NCI-H2171 (cell line): ENCODE measurements at places on chromosomes 3 and 15.
A peak's percentile ranks its signal among the peaks of the same experiment; 100 is the strongest.

DNA sequence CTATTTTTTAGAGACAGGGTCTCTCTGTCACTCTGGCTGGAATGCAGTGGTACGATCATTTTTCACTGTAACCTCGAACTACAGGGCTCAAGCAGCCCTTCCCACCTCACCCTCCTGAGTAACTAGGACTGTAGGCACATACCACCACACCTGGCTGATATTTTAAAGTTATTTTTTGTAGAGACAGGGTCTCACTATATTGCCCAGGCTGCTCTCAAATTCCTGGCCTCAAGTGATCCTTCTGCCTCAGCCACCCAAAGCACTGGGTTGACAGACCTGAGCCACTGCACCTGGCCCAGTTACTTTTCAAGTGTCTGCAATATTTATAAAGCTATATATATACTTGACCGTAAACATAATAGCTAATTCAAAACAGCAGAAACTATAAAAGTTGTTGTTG lies 75.0 kb downstream of the PIAS1 start:
- DNase-seq: no peak

DNA sequence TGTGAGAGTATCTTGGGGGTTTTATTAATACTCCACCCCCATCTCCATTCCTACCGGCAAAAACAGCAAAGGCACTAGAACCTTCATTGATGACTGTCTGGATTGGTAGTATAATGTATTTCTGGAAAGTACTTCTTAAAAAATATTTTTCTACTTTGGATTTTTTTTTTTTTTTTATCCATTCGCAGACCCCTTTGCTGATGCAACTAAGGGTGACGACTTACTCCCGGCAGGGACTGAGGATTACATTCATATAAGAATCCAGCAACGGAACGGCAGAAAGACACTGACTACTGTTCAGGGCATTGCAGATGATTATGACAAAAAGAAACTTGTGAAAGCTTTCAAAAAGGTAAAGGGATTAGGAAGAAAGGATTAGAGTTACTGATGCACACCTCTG lies 1.2 kb downstream of the EIF1B start:
- DNase-seq: no peak

DNA sequence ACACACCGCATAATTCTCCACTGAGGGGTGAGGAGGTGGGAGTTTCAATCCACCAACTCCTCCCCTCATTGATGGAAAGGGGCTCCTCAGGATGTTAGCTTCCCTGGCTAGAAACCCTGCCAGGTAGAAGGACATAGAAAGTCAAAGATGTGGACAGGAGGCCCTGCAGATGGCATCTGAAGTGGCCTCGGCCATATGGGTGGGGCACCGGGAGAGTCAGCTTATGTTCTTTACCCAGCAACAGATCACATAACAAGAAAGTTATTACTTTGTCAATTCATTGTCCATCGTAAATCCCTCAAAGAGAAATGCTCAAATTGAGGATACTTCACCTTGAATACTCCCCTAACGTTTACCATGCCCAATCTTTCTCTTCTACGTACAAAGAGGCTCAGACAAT lies 97.3 kb upstream of the ARHGEF3 start:
- DNase-seq: no peak

GRCh38 chr3:18424213-18424728 lies 868 bp downstream of the SATB1 start:
- no peak for DNase-seq

- no peak for DNase-seq
These were observed 615.0 kb upstream of the AGTR1 start for GRCh38 chr3:148082506-148083280.

DNA sequence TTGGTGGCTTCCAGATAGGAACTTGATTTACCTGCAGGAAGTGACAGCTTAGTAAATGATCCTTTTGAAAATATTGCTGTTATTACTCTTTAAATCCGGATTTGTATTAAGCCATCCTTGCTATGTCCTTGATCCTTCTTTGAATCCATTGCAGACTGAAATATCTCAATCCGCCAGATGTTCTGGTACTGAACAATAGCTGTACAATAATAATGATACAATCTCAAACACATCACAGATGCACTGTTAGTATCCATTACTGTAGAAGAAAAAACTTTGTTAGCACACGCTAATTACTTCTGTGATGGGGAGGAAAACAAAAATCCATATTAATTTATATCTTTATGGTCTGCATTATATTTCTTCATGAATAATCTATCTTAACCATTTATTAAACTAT lies 202.3 kb downstream of the CNTN4 start:
- no peak for DNase-seq

- DNase-seq: no peak
These were observed 4.1 kb downstream of the RASGRP1 start for GRCh38 chr15:38560456-38560926.

GRCh38 chr3:146431240-146431639 lies 38.1 kb downstream of the PLSCR2 start:
- DNase-seq: no peak

DNA sequence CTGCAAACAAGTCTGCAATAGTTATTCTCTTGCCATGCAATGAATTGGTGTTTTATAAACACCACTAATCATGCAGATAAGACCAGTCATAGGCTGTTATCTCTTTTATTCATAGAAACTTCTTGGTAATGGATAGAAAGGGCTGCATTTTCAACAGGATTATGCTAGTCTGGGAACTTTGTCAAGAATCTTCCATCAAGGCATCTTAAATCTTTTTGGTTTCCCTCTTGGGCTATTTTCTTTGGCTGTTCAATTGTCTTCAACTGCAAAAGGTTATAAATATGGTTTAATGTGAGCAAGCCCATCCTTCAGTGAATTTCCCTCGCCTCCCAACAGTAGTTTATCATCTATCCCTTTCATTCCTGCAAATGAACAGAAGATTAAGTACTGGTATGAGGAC lies 59.0 kb upstream of the MINAR1 start:
- DNase-seq: no peak

DNA sequence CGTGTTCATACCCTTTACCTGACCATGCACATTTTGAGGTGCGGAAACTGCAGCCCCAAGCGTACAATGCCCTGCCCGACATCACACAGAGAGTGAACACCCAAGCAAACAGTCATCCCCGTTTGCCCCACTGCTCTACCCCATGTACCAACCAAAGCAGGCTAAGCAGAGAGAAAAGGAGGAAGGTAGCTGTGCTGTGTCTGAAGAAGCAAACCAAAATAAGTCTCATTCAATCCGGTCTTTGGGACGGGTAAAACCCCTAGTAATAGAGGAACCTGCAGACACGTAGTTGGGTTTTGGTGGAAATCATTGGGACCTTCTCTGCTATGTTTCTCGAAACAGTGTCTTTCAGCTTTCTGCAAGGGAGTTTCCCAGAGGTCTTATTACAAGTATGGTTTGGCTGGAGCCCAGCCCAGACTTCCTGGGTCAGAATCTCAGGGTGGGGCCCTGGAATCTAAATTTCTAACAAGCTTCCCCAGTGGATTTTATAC lies 164.6 kb upstream of the HES1 start:
- DNase-seq: no peak

GRCh38 chr3:198028718-198029117 lies 68.7 kb downstream of the LMLN start:
- DNase-seq: no peak

- no peak for DNase-seq
These were observed 32.9 kb downstream of the IL16 start for GRCh38 chr15:81229586-81229985.

GRCh38 chr3:14949126-14949525 lies 1.7 kb downstream of the NR2C2 start:
- DNase-seq: no peak

DNA sequence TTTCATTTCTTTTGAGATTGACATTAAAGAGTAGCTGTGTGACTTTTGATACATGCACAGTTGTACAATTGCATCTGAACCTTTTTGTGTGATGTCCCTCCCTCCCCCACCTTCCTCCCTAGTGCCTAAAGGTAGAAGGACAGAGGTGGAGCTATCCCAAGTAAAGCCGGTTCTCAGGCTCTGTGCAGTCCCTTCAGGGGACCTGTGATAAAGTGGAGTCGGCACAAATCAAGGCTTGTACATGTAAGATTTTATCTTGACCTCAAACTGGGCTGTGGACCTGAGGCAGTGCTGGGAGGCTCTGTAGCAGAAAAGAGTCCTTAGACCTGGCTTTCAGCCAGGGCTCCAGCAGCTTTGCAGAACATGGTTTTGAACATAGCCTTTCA lies 55.5 kb upstream of the CMTM7 start:
- no peak for DNase-seq

GRCh38 chr15:75061272-75061671 lies 37.9 kb downstream of the PPCDC start:
- DNase-seq: no peak

DNA sequence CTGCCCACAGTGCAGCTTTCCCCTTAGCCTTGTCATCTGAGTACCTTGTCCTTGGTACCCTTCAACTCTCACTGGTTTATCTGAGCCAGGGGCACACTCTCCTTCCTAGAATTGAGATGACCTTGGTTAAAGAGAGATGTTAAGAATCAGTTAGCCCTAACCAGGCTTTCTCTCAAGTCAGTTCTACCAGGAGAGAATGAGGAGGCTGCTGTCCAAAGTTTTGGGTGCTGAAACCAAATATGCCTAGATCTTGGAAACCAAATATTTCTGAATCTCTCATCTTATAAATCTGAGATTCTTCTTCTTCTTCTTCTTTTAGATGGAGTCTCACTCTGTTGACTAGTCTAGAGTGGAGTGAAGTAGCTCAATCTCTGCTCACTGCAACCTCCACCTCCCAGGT lies 12.0 kb upstream of the CTXND1 start:
- no peak for DNase-seq

- DNase-seq: no peak
These were observed 1.0 kb upstream of the MGA start for GRCh38 chr15:41659190-41659589.

GRCh38 chr3:13496879-13497278 lies 16.8 kb downstream of the HDAC11 start:
- no peak for DNase-seq

DNA sequence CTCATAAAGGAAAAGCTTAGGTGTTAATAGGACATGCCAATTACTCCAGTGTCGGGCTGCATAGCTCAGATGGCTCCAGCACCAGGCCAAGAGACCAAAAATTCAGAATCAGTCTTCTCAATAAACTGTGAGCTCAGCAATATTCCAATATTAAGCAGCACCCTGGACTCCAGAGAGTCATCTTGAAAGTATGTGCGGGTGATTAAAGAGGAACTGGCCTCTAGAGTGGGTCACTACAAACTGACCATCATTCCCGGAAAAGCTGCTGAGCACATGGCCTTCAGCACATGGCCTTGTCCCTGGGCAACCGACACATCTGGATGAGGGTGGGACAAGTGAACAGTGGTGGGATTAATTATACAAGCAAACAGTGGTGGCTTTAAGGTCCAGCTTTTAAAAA lies 59.0 kb downstream of the MAGI1 start:
- no peak for DNase-seq

DNA sequence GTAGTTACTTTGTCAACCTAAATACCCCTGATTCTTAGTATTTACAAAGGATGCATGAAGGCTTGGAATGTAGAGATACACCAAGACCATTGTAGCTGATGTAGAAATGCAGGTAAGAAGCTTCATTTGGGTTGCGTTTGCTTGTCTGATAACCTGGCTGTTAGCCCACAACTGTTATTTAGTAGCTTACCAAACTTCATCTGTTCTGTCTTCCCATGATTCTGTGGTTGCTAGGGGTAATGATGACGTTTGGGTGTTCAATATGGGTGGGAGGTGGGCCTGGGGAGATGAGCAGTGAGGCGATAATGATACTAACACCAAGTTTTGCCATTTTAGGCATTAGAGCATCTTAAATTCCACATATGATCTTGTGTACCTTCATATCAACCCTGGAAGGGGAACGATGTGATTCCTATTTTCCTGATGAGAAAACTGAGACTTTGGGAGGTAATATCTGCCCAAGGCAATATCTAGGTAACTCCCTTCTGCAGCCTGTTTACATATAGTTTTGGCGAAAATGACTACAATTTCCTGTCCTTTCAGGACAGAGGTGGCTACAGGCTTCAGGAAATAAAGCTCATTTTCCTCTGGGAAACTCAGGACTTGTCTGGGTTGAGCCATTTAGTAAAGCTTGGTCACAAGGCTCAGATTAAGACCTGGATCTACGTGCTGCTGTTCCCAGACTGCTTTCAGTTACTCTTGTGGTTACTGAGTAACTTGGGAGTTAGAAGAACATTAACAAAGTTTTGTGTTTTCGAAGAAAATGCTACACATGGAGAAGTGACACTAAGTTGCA lies 26.8 kb downstream of the FNDC3B start:
- no peak for DNase-seq

GRCh38 chr15:42130246-42130986 lies 26.0 kb downstream of the PLA2G4F start:
- peak; percentile 69 for DNase-seq

DNA sequence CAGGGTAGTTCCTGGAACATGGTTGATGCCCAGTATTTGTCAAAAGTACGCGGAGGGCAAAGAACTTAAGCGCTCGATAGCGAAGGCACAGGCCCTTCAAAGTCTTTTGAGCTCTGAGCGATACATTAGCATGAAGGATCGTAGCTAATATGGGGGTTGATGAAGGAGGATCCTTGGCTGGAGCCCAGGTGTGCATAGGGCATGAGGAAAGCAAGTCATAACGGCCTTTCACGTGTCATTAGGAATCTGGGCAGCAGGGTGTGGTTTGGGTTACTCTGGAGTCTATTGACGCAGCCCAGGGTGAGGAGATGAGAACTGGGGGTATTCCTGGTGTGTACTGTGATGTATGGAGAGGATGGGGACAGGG lies 31.7 kb downstream of the SPINK8 start:
- peak; percentile 2 for DNase-seq

- no peak for DNase-seq
These were observed 101.1 kb upstream of the CCNL1 start for GRCh38 chr3:157261000-157261399.

DNA sequence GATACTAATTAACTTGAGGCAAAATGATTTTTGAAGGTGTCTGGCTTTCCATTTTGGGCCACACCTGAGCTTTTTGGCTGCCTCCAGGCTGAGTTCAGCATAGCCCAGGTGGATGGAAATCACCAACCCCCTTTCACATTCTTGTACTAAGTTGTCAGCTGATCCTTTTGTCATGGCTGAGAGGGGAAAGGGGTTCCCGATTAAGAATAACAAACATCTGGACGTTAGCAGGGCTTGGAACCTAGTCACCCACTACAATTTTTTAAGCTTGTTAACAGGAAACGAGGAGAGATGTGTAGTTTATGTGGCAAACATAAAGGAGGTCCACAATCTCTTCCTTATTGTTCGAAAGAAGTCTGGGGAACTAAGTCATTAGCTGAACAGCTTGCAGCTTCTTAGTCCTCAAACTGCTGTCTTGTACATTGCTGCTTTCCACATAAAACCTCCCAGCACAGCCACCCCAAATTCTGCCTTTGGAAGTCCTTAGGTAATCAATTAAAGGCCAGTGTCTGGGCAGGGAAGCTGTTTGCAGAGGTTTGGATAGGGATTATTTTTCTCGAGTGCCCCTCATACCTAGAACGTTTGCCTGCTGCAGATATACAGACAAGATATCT lies 5.0 kb downstream of the NR2F2 start:
- no peak for DNase-seq

- no peak for DNase-seq
These were observed 14.6 kb downstream of the ZNF710 start for GRCh38 chr15:90015749-90016148.

DNA sequence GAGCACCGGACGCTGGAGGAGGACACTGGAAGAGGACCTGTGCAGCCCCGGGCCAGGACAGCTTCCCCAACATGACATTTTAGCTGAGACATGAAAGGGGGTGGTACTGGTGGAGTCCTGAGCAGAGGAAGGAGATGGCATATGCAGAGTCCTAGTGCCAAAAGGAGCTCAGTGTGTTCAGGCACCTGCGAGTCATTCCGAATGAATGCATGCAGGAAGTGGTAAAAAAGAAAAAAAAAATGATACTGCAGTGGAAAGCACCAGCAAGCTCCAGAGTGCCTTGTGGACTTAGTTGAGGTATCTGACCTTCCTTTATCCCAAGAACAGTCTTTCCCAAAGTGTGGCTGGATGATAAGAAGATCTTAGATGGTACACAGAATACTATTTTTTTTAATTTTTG lies 6.6 kb upstream of the ZNF148 start:
- no peak for DNase-seq
